ENCODE measurements at places on chromosomes 6 and 20.

DNA sequence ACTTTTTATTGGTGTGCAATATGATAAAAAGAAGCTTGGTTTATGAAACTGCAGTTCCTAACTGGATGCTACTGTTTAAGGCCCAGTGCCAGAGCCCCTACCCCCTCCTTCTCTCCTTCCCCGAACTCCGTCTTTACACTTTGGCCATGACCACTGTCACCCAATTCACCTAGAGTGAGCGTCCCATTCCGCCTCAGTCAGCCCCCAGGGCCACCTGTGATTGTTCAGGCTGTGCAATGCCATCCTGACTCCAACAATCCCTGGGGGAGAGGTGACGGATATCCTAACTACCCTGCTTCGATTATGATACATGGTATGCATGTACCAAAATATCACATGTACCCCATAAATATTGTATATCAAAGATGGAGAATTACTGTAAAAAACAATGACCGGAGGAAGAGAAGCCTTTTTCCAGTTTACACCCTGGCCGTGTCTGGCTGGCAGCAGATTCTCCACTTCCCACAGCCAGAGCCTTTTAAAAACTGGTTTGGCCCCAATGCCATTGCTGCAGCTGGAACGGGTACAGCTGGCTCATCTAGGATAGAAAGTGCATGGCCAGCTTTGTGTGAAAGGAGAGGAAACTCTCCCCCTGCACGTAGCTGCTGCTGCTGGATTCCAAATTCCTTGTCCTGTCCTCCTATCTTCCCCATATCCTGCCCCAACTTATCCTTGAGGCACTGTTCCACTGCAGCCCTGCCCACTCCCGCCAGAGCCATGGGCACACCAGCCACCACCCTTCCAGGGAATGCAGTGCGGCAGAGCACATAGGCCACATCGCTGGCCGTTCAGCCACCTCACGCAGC lies 99.7 kb downstream of the JPH2 start:
- no peak for DNase-seq

DNA sequence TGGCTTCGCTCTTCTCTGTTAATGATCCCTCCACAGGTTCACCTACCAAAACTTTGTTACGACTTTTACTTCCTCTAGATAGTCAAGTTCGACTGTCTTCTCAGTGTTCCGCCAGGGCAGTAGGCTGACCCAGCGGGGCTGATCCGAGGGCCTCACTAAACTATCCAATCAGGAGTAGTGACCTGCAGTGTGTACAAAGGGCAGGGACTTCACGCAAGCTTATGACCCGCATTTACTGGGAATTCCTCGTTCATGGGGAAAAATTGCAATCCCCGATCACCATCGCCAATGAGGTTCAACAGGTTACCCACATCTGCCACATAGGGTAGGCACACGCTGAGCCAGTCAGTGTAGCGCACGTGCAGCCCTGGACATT lies 771.4 kb upstream of the DEFB115 start:
- DNase-seq, result no peak

GRCh38 chr20:40265825-40266533 lies 423.1 kb downstream of the MAFB start:
- no peak for DNase-seq

DNA sequence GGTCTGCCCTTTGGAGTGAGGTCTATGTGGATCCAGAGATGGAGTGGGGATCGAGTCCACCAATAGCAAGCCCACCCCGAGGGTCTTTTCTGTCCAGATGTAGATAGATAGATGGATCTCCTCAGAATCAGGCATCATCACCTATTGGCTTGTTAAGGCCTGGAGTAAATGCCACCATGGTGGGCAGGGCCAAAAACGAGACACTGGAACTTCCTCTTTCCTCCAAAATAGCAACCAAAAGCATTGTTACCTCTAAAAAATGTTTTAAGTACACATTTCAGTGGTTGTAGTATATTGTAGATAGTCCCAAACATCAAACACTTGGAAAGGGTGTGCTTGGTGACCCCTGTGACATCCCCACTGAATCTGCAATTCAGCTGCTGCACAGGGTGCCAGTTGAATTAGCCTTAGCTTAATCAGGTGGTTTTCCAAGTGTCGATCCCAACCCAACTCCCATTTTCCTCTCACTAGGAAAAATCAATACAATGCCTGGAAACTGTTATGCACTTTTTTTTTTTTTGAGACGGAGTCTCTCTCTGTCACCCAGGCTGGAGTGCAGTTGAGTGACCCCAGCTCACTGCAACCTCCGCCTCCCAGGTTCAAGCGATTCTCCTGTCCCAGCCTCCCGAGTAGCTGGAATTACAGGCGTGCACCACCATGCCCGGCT lies 35.0 kb upstream of the NELFCD start:
- DNase-seq, result no peak

DNA sequence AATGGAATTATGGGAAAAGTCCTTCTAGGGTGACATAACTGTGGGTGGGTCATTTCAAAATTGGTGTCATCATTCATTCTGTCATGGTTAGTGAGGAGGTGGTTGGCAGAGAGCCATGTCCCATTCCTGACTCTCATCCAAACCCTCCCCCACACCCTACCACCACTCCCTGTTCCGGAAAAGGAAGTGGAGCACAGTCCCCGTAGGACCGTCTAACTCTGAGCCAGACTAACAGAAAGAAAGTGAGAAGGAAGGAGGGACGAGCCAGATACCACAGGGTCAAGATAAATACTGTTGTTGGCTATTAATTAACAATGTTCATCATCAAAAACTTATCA lies 4.8 kb downstream of the TRIM10 start:
- no peak for DNase-seq

GRCh38 chr6:47809873-47810272 lies 28.0 kb downstream of the OPN5 start:
- DNase-seq, result no peak

DNA sequence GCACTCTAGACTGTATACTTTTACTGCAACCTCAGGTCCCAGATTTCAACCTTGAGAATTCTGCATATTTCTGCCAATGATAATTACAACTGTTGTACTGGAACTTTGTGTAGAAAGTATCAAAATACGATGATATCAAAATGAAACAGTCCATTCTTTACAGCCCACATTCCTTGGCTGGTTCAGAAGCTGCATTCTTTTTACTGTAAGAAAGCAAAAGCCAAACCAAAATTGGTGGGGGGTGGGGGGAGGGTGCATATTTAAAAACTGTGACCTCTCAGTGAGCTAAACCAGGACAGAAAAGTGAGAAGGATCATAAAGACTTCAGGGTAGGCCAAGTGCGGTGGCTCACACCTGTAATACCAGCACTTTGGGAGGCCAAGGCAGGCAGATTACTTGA lies 41.8 kb upstream of the UBR2 start:
- no peak for DNase-seq

GRCh38 chr20:2279253-2279779 lies 16.5 kb upstream of the TGM3 start:
- DNase-seq, result no peak

- DNase-seq, result no peak
These were observed 1.6 kb downstream of the ITPR3 start for GRCh38 chr6:33622456-33623431.

DNA sequence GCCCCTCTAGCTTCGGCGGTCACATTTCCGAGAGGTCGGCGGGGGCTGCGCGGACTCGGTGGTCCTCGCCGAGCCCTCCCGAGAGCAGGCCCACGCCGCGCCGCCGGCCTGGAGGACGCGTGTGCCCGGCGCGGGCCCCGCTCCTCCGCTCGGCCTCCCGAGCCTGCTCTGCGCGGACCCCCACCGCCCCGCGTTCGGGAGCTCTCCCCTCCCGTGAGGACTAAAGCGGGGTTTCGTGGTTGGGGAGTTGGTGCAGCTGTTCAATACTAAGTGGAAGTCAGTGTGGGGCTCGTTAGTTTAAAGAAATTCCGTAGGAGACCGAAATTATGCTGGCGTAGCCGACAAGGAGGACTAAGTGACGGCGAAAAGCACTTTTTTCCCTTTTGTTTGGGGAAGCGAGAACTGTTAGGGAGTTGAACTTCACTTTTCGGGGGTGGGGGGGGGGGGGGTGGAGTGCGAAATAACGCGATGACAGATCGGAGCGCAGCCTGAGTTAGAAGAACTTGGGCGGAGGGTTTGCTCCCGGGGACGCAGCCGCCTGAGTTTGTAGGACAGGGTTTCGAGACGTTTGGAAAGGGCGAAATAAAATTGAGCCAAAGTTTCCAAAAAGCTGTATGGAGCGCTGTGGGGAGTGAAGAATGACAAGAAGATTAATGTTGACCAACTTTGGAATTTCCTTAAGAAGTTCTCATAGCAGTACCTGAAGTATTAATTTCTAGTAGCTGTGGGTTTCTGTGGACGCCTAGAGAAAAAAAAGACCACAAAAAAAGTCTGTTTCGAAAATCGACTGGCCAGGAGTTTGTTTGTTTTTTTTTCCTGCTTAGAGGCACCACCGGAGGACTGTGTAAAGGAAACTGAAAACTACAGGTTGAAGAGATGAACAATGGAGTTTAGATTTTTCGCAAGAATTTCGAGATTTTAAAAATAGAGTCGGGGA lies 1.4 kb downstream of the QKI start:
- DNase-seq, result peak; percentile 32

GRCh38 chr20:61799928-61800327 lies 265.8 kb downstream of the TAF4 start:
- DNase-seq, result no peak

- no peak for DNase-seq
These were observed 2.5 kb downstream of the PDE7B start for GRCh38 chr6:135853986-135854385.

- DNase-seq, result peak; percentile 22
These were observed 129.5 kb upstream of the ARG1 start for GRCh38 chr6:131443514-131443913.

- no peak for DNase-seq
These were observed 9.1 kb downstream of the ANKRD60 start for GRCh38 chr20:58219342-58219700.

- DNase-seq, result no peak
These were observed 221.0 kb upstream of the SULF2 start for GRCh38 chr20:48006036-48006833.

- DNase-seq, result no peak
These were observed 227.0 kb downstream of the FOXC1 start for GRCh38 chr6:1836690-1837089.

- DNase-seq, result no peak
These were observed 98.7 kb downstream of the RNF144B start for GRCh38 chr6:18485660-18486435.

GRCh38 chr20:23652371-23652770 lies 14.6 kb upstream of the CST3 start:
- DNase-seq, result no peak

DNA sequence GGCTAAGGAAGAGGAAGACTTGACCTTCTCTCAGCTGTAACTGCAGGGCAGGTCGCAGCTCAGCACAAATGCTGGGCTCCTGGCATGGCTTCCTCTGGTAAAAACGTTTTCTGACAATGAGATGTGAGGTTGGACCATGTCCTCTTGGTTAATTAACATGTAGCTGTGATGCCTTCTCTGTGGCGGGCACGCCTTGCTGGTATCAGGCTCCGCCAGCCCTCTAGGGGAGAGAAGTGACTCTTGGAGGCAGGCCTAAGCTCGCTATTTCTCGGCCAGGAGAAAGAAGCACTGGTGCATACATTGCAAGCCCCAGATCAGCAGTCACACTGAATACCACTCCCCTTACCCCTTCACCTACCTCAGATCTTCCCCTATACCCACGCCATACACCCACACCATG lies 65.0 kb downstream of the QRSL1 start:
- no peak for DNase-seq

DNA sequence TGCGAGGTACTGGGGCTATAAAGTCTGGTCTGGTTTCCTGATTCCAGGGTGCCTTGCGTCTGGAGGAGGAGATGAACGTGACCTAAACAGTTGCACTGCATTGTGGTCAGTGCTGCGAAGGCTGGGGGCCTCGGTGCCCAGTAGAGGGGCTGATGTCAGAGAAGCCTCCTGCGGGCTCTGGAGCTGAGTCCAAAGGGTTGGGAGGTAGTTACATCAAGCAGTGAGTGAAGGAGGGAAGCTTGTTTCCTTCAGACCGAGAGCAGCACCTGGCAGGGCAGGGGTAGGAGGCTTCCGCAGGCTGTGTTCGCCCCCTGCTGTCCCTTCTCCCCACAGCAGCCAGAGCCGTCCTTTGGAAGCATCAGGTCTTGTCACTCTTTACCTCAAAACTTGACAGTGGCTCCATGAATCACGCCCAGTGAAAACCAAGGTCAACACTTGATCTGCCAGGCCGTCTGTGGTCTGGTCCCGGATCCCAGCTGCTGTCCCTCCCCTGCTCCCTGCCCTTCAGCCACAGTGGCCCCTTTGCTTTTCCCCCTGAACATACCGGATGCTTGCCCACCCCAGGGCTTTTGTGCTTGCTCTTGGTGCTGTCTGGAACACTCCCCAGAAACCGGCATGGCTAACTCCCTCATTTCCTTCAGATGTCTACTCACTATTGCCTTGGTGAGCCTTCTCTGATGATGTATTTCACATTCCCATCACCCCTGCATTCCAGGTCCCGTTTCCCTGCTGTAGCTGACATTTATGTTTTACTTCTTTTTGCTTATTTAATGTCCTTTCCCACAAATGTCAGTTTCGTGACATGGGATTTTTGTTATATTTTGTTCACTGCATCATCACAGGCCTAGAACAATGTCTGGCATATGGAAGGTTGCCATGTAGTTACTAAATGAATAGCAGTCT lies 7.0 kb downstream of the DYNLRB1 start:
- peak; percentile 50 for DNase-seq

GRCh38 chr6:971981-972640 lies 279.2 kb upstream of the EXOC2 start:
- DNase-seq, result no peak

GRCh38 chr6:73671911-73672685 lies 18.3 kb upstream of the SLC17A5 start:
- no peak for DNase-seq

- DNase-seq, result no peak
These were observed 203.5 kb downstream of the UTRN start for GRCh38 chr6:144488590-144488989.

DNA sequence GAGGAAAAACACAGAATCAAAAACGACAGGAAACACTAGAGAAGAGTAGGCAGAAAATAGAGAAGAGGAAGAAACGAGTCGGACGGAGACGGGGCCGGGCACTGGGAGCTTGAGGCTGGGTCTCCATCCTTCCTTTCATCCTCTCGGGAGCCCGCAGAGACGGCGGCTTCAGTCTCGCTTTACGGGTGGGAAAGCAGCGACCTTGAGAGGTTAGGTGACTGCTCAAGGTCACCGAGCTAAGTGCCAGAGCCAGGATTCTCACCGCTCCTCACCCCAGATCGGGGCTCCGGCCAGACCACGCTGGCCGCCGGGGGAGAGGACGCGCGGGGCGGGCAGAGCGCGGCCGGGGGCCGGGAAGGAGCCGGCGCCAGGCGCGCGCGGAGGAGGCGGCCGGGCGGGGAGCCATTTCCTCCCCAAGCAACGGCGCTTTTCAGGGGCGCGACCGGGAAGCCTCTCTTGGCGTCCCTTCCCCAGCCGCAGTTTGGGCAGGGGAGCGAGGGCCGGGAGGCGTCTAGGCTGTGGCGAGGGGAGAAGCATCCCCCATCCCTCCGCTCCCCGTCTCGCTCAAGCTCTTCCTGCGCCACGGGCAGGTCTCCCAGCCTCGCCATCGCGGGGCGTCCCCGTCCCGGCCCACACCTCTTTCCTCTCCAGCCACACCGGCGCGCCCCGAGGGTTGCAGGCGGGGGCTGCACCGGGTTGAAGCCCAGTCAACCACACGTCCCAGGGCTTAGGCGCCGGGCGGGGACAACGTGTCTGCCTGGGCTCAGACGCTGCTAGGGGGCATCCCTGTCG lies 24.1 kb upstream of the MAP3K7 start:
- peak; percentile 10 for DNase-seq

- DNase-seq, result no peak
These were observed 215.5 kb upstream of the ECI2 start for GRCh38 chr6:4350567-4351519.

GRCh38 chr6:111631903-111632460 lies 26.3 kb upstream of the TRAF3IP2 start:
- DNase-seq, result no peak

- no peak for DNase-seq
These were observed 21.3 kb downstream of the RBM38 start for GRCh38 chr20:57412347-57413029.
